Hippocampal formation (tissue), 2 donors: ENCODE measurements at places on chromosomes 1 and 21.
A peak's percentile ranks its signal among the peaks of the same experiment; 100 is the strongest.

GRCh38 chr1:108916788-108917187 is 40.0 kb downstream of the GPSM2 start:
- DNase-seq: no peak

DNA sequence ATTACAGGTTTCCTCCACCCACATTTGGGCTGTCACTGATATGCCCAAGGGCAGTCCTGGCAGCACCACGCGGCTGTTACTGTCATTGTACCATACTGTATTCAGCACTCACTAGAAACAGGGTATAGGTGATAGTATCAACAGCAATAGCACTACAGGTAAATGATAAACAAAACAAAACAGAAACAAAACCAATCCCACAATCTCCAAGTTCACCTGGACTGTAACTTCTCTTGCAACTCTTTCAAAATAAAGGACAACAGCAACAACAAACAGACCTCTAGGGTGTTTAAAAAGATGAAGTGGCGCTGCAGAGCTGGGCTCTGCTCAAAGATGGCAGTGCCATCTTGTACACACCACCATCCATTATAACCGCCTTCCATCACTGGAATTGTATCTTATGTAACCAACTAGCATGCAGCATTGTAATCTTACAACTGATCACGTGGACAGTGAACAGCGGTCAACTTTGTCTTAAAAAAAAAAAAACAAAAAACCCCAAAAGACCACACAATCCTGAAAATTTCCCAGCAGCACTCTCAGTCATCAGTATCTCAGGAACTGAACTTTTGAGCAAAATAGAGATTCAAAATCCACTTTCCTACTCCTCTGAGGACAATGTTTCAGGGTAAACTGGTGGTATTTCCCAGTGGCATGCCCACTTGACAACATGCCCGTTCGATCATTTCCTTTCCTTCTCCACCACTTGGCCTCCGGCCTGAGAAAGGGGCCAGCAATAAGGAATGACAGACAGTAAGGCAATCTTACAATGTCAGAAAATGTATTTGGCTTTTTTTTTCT is 3.8 kb downstream of the IRF2BP2 start:
- no peak for DNase-seq

DNA sequence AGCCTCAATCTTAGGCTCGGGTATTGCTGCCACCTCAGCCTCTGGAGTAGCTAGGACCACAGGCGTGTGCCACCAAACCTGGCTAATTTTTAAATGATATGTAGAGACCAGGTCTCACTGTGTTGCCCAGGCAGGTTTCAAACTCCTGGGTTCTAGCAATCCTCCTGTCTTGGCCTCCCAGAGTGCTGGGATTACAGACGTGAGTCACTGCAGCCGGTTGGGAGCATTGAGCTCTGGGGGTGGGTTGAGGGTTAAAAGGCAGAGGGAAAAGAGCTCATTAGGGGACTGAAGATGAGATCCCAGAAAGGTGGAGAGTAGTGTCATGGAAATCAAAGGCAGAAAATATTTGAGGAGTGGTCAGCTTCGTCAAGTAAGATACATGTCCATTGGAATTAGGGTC is 7.1 kb downstream of the RAD54L start:
- no peak for DNase-seq

- DNase-seq: no peak
Observed at GRCh38 chr1:54390655-54391054, 15.5 kb downstream of the SSBP3 start.

DNA sequence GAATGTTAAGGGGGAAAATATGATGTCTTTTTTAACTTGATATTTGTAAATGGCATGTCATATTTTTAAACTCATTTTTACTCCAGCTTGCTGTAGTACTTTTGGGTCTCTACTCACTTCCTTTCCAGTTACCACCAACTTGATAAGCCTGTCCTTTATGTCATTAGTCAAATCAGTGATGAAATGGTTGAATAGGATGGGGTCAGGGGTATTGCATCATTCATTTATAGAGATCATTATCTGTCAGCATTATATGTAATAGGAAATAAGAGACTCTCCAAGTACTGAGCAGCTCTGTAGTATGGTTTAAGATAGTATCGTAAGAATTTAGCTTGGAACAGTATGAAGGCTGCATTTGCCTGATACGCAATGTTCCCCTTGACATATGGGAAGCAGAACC is 227.3 kb downstream of the BRINP3 start:
- no peak for DNase-seq

GRCh38 chr1:30635391-30635975 is 87.9 kb downstream of the MATN1 start:
- DNase-seq: no peak

DNA sequence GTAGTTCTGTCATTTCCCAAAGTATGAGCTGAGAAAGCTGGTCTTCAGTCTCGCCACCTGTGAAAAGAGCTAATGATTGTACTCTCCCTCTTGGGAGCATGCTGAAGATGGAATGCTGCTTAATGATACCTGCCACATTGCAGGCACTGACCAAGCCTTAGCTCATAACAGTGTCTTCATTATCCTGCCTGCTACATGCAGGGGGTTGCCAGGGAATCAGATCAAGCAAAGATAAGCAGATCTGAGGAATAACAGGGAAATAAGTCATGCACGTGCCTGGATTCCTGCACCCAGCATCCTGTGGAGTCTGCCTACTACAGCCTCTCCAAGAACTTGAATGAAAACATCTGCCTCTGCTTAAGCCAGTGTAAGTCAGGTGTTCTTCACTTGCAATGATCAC is 667.3 kb downstream of the NPHP4 start:
- DNase-seq: no peak

DNA sequence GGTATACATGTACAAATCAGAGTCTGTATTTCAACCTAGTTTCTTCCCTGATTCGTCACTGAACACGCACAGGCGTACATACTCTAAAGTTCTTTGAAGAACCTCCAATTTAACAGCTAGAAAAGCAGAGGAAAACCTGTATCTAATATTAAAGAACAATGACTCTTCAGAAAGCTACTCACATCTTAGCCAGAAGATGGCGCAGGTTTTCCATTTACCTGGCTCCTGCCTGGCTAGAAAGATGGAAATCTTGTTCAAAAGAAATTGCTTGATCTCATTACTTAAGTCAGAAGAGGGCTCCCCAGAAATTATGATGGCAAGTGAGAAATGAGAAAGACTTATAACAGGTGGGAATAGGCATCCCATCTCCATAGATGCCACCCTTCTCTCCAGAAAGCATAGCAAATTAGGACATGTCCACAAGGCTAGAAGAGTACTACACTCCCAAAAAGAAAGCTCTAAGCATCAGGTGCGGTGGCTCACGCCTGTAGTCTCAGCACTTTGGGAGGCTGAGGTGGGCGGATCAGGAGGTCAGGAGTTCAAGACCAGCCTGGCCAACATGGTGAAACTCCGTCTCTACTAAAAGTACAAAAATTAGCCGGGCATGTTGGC is 19.0 kb upstream of the L1TD1 start:
- peak; percentile 11 for DNase-seq

DNA sequence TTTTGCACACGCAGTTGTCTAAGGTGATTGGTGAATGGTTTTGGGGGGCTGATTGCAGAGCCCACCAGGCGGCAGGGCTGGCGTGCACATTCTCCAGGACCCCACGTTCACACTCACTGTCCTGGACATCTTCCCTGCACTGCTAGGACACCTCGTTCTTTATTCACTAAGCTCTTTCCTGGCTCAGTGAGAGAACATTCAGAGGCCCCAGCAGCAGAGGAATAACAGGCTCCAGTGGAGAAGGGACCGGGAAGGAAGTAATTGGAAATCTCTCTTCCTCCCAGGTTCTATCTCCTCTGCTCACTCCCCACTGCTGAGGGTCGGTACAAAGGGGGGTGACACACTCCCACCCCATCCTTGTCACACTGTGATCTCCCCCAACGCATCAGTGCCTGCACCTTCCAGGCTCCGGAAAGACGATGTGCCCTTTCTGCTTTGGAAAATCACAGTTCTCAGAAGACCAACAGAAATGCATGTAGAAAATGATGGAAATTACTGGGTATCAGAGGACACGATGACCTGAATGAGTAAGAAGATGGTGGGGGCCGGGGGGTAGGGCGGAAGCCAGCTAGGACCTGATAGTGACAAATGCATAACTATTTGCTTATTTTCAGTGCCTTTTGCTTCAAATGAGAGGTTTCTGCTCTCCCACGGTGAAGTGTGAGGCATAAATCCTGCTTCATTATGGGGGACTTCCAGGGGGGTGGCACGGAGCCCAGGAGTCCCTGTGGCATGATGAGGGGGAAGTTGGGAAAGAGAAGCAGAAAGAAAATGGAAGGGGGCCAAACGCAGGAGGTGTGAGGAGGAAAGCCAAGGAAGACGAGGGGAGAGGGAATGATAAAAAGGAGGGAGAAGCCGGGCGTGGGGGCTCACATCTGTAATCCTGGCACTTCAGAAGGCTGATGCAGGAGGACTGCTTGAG is 25.2 kb upstream of the KIF26B start:
- no peak for DNase-seq

DNA sequence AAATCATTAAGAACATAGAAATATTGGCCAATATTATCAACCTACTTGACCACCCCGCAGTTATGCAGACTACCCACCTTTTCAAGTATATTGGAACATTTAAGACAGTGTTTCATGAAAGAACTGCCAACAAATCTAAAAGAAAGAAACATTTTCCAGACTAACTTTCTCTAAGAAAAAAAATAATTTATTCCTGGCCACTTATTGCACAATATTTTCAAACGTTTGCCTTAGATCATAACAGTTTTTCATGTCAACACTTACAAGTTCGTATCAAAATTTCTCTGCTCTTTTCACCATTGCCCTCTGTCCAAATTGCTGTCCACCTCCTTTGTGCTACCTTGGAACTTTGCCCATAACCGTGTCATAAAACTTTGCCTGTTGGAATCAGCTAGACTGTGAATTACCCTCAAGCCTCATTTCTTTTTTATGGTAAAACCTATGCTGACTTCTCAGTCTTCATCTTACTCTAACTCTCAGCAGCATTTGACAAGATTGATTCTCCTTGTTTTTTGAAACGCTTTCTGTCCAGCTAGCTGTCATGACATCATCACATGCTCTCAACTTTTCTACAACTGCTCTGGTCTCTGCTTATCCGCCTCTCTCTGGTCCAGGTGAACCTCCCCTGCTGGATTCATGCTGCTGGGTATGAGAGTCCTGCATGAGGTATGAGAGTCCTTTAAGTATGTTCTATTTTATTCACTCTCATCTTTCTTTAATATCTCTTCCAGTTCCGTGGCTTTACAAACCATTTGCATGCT is 92.8 kb upstream of the CHRM3 start:
- no peak for DNase-seq

- no peak for DNase-seq
Observed at GRCh38 chr1:12435639-12436344, 182.2 kb downstream of the DHRS3 start.

DNA sequence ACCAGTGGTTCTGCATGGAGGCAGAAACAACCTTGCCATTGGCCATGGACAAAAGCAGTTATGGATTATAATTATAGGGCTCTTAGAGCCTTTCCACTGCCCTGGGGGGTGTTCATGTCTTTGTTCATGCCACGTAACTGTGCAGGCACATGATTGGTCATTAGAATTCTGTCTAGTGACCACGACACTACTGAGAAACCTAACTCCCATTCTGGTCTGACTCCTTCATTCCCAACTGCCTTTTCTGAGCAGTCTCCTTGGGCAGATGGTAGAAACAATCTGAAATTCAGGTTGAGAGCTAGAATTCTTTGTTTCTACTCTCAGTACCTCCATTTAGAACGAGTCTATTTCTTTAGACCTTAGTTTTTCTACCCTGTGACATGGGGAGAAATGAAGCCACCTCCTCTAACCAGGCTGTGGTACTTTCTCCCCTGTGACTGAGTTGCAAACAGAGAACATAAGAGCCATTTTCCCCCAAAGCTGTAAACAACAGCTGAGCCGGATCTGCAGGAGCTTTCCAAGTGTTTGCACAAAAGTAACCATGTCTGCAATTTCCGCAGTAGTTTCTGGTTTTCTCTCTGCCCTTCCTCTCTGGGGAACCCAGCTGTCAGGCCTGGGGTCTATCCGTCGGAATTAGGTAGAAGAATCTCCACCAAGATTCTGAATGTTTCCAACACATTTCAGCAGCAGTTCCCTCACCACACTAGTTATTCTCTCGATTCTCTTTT is 37.7 kb upstream of the IPO9 start:
- peak; percentile 49 for DNase-seq

DNA sequence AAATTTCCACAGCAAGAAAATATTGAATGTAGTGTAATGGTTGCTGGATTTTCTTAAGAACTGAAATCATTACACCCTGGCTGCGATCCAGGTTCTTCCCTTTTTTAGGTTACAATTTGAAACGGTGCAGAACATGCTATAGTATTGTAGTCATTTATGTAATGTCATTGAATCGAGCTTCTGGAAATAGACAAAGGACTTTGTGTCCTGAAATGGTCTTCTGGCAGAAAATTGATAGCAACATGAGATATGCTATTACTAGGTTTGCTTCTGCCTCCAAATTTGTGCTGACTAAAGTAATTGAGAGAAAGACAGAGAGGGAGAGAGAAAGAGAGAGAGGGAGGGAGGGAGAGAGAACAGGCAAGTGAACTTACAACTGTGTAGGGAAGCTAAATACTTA is 146.2 kb upstream of the NFIA start:
- no peak for DNase-seq
